ENCODE measurements at places on chromosomes 3 and 15.

DNA sequence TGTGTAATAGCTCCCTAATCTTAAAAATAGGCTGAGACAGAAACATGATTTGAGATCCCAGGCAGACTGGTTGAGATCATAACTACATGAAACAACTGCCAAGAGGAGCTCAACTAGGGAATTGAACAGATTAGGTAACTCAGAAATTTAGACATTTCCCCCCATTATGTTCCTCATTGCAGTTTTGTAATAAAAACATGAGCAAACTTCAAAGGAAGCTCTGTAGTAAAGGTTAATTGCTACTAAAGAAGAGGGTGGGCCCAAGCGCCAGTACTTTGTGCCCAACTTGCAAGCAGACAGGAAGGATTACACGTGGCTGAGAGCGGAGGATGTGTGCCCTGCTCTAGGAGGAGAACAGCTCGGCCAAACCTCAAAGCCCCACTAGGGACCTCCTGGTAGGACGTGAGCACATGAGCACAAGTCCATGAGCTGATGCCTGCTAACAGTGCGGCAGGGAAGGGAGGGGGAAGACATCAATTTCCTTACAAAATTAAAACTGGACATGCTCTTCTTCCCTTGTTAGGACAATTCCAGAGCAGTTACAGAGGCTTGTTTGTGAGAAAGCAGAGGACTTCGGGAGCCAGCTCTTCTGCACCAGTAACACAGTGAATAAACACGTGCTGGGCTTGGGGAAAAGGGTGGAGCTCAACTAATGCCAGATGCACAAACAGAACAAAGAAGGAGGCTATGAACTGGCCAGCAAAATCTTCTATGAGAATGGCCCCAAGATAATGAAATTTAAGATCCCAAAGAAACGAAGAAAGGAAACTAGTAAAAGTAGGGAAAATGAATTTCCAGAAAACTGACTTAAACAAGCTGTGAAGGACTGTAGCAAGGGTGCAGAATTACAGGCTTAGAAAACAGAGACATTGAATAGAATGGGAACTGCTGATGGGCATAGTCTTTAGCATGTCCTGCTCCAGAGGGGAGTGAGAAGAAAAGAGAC lies 275.5 kb downstream of the MECOM start:
- DNase-seq: no peak

DNA sequence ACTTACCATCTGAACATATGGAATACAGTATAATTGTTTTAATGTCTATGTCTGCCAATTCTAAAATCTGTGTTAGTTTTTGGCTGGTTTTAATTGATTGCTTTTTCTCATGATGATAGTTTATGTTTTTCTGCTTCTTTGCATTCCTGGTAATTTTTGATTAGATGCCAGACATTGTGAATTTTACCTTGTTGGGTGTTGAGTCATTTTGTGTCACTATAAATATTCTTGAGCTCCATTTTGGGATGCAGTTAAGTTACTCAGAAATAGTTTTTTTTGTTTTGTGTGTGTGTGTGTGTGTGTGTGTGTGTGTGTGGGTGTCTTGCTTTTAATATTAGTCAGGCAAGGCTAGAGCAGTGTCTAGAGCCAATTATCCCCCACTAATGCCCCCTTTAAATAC lies 818.8 kb upstream of the NR2F2 start:
- no peak for DNase-seq

DNA sequence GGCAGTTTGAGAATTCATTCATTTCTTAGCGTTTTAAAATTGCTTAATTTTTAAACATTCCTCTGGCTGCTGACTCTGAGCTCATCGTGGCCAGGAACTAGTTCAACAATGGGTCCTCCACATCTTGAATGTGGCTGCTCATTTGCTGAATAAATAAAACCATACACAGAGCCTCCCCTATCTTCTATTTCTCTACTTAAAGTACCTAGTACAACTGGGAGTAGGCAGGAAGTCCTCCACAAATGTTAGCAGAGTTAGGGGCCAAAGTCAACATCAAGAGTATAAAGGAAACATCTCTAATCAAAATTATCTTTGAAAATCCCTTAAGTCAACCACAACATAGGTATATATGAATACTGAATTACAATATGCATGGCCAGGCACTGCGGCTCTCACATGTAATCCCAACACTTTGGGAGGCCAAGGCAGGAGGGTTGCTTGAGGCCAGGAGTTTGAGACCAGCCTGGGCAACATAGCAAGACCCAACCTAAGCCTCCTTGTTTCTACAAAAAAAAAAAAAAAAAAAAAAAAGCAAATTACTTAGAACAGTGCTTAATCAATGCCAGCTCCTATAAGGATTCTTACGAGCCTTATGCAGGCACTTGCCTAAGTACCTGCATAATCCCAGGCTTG lies 57.5 kb upstream of the LMOD3 start:
- DNase-seq: no peak

GRCh38 chr3:45355351-45355750 lies 33.0 kb upstream of the LARS2 start:
- no peak for DNase-seq

DNA sequence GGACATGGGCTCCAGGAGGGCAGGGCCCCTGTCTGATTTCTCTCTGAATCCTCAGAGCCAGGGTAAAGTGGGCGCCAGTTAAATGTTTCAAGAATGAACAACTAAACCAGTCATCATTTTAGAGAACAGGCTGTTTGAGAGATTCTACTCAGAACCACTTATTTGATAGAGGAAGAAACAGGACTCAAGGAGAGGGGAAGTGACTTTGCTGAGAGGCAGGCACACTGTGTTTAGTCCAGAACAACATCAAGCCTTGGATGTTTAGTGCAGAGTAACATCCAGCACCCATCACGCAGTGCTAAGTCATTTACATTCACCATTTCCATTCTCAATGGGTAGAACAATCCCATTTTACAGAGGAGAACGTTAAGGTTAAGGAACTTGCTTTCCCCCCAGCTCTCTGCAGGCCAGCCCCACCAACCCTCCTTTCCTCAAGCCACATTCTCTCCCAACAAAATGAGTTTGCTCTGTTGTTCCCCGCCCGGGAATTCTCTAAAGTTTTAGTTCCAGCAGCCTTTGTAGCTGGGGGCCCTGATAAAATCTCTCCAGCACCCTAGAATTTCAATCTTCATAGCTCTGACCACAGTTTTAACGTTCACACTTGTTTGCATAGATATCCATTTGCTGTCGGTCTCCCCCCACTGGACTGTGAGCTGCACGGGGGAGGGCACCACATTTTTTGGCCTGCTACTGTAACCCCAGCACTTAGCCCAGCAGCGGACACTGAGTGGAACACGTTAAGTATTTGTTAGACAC lies 962 bp downstream of the NMNAT3 start:
- DNase-seq: no peak

DNA sequence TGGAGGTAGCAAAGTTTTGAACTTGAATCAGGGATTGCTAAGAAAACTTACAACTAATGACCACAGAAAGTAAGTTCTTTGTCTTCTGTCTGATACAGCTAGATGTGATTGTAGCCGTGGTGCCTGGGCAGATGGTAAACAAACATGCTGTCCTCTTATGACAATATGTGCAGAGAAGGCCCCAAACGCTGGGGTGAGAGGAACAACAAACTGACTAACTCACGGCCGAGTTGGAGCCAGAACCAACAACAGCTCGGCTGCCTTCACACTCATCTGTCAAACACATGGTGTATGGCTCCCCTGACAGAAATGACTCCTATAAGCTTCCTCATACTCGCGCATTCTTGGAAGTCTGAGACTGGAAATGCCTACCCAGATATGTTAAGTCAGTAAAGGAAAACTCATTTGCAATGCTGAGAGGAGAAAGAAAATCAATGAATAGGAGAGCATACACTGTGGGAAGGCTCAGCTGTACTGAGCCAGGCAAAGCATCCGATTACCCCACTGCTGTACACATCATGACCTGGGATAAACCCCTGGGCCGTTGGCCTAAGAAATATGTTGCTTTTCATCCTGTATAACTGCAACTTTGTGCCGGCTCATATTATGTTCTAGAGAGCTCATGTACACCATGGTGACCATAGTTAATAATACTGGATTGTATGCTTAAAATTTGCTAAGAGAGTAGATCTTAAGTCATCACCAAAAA lies 5.7 kb downstream of the THBS1 start:
- no peak for DNase-seq

DNA sequence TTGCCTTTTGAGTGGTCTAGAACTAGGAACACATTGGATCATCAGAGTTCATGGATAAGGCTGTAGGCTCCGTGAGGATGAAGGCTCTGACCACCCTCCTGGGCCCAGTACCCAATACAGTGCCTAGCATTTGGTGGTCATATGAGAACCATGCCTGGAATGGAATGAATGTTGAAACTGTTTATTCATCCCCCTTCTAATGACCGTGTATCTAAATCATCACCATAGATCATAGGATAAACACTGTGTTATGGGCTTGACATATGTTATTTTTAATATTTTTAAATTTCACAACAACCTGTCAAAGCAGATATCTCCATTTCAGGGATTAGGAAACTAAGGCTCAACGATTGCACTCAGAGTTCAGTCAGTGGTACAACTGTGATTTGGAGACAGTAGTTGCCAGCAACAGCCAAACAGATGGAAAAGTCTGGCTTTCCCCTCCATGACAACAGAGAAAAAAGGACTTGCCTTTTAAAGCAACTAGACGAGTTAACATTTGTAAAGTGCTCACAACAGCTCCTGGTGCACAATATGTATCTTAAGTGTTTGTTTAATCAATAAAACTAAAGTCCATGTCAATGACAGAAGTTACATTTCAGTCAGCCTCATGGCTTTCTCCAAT lies 89.6 kb downstream of the TMEM266 start:
- peak; percentile 3 for DNase-seq

DNA sequence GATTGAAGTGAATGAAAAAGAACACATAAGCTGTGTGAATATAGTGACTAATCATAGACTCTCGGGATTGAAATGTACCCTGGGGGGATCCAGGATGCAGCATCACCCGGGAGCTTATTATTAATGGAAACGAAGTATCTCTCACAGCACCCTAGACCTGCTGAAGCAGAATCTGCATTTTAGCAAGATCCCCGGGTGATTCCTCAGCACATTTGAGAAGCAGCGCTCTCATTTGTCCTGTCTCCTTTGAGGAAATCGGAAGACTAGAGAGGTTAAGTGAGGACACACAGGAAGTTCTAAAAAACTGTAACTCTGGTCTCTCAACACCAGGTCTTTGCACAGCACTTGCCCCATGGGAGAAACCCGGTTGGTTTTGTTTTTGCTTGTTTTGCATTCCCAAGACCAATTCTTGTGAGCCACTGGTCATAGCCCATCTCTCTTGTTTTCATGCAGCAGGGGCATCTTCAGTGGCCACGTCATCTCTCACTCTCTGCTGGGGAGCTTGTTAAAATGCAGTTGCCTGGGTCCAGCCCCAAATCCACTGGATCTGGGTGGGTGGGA lies 30.2 kb downstream of the ZNF710 start:
- DNase-seq: no peak

DNA sequence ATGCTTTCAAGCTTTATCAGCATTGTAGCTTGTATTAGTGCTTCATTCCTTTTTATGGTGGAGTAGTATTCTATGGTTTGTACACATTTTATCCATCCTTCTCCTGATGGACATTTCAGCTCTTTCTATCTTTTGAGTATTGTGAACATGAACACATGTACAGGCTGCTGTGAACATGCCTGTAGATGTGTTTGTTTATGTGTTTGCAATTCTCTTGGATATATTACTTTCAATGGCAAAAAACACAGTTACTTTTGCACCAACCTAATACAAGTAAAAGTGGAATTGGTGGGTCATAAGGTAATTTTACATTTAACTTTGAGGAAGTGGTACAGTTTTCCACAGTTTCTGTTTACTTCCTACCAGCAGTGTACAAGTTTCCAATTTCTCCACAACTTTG lies 180.4 kb downstream of the FNDC3B start:
- DNase-seq: no peak

- DNase-seq: no peak
These were observed 45.1 kb upstream of the MAGI1 start for GRCh38 chr3:66083784-66084213.

DNA sequence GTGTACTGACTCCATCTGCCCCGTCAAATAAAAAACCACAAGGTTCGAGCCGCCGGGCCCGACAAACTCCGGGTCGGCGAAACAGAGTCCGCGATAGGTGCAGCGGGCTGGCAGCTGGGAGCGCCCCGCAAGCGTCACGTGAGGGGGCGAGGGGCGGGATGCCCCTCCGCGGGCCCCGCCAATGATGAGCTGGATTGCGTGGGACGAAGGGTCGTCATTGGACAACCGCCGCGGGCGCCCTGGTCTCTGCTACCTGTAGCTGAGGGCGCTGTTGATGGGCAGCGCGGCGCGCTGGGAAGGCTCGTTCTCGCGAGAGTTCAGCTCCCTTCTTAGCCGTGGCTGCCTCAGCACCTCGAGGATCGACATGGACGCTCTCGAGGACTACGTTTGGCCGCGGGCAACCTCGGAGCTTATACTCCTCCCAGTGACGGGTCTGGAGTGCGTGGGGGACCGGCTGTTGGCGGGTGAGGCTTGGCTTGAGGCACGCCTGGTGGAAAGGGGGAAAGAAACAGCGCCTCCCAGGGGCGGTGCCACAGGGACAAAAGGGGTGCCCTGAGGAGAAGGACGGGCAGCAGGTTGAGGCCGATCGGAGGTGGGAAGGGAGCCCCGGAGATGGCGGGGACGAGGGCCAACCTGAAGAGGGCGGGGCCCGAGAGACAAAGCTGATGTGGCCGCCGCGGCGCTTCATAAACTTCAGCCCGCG lies at the start of gene WDR6:
TSS of gene WDR6 (plus strand) at position 324 of the 703 bp plus-strand sequence. CDS start at position 365, 41 bp downstream.
- DNase-seq: peak; percentile 96

DNA sequence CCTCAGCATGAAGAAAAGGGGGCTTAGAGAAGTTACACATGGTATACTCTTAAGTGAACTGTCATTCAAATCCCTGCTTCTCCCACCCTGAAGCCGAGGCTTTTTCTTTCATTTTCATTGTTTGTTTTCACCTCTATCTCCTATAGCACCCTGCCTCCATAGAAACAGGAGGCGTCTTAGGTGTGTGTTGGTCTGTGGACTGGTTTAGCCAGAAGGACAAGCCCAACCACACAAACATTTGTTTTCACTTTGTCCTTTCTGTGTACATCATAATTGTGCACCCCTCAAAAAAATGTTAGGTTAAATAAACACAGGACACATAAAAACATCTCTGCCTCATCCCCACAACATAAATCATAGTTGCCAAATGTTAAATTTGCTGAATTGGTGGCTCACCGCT lies 73.3 kb upstream of the UBE2E2 start:
- no peak for DNase-seq

GRCh38 chr3:151819910-151820309 lies 6.0 kb downstream of the AADAC start:
- DNase-seq: no peak

GRCh38 chr15:71511796-71512681 lies 298.3 kb upstream of the NR2E3 start:
- no peak for DNase-seq

GRCh38 chr3:194132465-194133286 lies 3.3 kb upstream of the HES1 start:
- DNase-seq: no peak

DNA sequence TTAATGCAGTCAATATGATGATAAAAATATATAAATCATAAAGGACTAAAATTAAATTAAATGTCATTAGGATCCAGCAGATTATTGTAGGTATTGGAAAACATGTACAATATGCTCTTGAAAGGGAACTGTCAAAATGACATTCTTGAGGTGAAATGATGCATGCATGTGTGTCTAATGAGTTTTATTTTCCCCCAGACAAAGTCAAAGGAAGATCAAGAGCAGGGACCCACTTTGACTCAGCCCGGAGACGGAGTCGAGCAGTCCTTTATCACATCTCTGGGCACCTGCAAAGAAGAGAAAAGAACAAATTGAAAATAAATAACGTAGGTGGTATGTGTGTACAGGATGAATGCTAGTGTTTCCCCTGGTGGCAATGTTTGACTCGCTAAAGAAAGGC lies 194.1 kb downstream of the KCNH8 start:
- DNase-seq: no peak

GRCh38 chr15:23647421-23648370 lies at the start of gene MAGEL2:
MAGEL2 (minus strand) TSS chr15:23647867; CDS start chr15:23647742, 125 bp downstream.
- no peak for DNase-seq

Data from NCI-H446 (cell line).